NCI-H1694 treated with DMSO at 0.1 percent for 48 hours (cell line): ENCODE measurements at places on chromosomes 1 and 21.

DNA sequence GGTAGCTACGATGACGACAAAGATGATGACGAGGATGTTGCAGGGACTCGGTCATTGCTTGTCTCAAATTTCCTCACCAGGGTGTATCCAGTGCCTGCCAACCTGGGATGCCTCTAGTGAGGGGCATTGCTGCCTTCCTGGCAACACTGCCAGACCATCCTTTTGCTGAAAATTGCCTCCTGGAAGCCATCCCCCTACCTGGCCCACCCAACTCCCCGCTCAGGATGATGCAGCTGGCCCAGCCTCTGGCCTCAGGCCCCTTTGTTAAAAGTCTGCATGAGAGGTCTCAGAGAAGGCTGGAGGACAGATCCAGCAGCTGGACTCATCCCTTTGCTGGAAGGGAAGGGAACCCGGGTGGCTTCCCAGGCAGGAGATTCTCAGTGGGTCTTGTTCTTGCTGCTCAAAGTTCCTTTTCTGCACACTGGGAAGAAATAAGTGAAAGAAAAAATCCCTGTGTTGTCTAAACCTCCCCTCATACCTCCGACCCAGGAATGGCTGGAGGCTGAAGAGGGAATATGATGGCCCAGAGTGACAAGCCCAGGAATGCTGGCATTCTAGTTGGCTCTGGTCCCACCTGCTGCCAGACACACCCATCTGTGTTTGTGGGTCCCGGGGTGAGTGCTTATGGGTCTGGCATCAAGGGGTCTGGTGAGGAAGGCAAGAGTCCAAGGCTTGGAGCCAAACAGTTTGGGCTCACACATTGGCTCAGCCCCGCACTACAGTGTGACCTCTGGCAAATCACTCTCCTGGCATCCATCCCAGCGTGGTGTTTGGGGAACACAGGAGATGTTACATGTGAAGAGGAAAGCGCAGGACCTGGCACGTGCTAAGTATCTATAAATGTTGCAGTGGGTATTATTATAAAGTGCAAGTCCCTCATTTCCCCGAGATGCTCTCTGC, 6.7 kb upstream of the FNDC5 start:
- peak; percentile 34 for DNase-seq

- DNase-seq = no peak
Measured at GRCh38 chr1:70495370-70495769, 84.3 kb downstream of the CTH start.

GRCh38 chr1:27299385-27300271, 22.3 kb upstream of the TMEM222 start:
- DNase-seq = no peak

GRCh38 chr1:220239966-220240365, 32.3 kb downstream of the RAB3GAP2 start:
- DNase-seq = no peak

- no peak for DNase-seq
Measured at GRCh38 chr1:189269011-189269410, 1208.7 kb downstream of the BRINP3 start.

DNA sequence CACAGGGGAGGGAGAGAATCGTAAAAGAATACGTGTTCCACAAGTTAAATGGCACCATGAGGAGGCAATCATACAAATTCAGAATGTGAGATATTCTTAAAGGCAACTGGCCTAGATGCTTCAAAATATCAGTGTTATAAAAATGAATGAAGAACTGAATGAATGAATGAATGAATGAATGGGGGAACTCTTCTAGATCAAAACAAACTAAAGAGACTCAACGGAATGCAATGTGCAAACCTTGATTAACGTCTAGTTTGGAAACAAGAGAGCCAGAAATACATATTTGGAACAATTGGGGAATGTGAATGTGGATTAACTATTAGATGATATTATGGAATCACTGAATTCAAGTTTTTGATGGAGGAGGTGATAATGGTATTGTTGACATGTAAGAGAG, 16.8 kb downstream of the CFAP45 start:
- no peak for DNase-seq

- DNase-seq = no peak
Measured at GRCh38 chr1:226985239-226985838, 45.2 kb downstream of the COQ8A start.

GRCh38 chr1:201180141-201180540, 10.5 kb upstream of the IGFN1 start:
- DNase-seq = no peak

- no peak for DNase-seq
Measured at GRCh38 chr21:40517646-40518045, 329.3 kb downstream of the DSCAM start.

DNA sequence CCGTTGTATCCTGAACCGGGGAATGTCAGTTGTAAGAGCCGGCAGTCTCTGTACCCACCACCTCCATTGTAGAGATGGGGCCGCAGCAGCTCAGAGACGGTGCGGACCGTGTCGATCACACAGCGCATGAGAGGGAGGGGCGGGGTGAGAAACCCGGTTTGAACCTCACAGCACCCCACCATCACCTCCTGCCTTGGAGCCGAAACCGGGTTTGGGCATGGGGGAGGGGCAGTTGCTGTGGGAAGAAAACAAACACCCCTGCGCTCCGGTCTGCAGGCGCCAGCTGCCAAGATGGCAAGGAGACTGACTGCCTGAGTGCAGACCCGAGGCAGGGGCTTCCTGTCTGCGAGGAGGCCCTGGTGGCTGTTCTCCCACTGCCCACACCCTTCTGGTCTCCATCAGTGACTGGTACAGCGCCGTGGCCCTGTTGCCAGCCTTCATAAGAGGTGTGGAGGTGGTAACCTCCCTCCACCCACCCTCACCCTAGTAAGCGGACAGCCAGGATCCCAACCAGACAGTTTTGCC, 69.2 kb upstream of the SSBP3 start:
- peak; percentile 58 for DNase-seq

- DNase-seq = no peak
Measured at GRCh38 chr1:101278845-101279244, 42.0 kb downstream of the S1PR1 start.

- no peak for DNase-seq
Measured at GRCh38 chr1:35863881-35864625, 19.0 kb upstream of the AGO1 start.

DNA sequence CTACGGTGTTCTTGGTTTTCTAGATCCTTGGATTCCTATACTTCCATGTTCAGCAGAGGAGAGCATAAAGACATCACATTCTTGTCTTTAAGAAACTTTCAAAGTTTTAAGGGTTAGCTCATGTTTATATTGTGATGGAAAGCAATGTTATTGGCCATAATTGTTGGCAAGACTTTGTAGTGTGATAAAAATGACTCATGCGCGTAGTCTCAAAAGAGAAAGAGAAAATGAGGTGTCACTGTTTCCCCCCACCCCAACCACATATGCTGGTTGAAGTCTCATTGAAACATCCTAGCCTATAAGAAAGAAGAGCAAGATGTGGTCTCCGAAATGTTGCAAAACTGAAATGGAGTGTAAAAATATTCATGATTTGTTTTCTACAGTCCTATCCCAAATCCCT, 348.8 kb downstream of the PTBP2 start:
- no peak for DNase-seq

DNA sequence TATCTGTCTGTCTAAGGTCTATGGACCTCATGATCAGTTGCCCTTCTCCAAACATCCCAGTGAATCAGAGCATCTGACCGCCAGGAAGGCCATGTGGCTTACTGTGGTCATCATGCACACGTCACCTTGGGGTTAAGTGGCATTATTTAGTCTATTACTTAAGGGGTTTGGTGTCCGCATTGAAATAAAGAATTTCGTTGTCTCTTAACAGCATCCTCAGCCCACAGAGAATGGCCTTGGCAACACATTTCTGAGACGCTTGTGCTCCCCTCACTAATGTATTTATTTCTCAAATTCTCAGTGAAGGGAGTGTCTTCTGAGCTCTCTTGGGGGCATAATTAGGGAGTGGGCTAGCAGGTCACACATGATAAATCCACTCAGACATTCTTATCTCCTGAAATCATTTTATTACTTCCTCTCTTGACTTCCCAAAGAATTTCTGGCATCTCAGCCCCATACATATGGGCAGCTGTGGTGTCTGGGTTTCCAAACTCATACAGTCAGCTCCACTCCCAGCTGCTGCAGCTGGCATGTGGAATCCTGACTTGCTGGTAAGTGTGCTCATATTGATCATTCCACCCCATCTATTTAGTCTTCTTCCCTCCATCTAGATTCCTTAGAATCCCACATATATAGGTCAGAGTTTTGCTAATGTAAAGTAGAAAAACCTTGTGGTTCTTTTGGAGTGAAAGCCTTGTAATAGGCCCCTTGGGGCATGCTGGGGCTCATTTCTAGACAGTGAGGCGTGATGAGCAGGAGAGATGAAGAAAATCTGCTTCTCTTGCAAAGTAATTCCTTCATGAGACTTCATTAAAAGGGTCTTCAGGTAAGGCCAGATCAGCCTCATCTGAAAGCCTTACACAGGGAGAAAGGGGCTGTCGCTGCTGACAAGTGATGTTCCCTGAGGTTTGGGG, 110.5 kb downstream of the HHAT start:
- no peak for DNase-seq

GRCh38 chr1:9767964-9768668, 55.6 kb downstream of the CLSTN1 start:
- no peak for DNase-seq

DNA sequence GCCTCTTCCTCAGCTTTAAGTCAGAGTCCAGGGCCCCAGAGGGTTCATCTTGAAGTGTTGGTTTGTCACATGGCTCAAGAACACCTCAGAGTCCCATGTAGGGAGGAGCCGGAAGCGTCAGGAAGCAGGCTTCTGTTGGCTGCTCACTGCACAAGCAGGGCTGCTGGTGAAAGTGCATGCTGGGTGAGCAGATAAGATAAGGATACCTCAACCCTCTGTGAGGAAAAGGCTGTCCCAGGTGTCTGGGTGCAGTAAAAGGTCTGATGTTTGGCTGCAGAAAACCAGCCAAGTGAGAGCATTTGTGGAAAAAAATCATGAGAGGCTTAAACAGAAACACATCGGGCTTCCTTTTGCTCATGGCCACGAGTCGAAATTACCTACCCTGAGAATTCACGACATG, 6.2 kb upstream of the TEX35 start:
- DNase-seq = no peak

DNA sequence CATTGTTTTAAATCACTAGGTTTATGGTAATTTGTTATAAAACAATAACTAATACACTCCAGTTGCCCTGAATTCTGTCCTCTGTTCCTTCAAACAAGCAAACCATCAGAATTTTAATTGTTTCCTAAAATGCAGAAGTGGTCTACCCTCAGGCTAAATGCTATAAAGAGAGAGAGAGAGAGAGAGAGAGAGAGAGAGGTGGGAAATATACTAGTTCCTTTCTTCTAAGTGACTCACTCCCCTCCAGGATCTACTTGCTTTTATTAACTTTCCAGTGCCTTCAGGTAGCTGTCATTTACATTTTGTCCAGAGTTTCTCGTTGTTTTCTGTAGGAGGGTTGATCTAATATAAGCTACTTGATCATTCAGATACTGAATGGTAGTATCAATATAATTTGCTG, 26.4 kb downstream of the LRRC53 start:
- no peak for DNase-seq

GRCh38 chr1:38361566-38361965, 315.0 kb upstream of the POU3F1 start:
- DNase-seq = no peak

DNA sequence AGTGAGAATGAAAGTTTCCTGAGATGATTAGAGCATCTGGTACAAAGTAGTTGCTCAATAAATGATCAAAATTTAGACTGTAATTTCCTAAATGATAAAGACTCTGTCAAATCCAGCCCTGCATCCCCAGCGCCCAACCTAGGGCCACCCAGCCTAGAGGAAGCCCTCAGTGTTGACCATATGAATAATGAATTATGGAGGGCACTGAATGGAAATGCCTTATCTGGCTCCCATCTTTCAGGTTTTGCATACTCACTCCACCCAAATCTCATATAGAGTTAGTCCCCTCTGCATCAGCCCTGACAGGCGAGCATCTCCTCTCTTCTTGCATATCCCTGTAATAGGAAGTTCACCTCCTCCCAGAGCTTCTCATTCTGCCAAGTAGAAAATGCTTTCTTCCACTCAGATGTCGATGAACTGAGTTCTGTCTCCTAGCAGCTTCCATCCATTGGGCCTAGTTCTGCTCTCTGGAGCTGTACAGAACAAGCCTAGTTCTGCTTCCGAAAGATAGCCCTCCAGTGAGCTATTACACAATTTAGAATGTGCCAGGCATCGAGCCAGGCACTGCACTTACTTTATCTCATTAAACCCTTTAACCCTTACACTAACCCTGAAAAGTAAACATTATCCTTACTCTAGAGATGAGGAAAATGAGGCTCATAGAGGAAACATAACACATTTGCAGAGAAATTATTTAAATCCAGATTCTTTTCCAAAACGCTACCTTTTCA, 20.9 kb downstream of the COA7 start:
- DNase-seq = no peak

DNA sequence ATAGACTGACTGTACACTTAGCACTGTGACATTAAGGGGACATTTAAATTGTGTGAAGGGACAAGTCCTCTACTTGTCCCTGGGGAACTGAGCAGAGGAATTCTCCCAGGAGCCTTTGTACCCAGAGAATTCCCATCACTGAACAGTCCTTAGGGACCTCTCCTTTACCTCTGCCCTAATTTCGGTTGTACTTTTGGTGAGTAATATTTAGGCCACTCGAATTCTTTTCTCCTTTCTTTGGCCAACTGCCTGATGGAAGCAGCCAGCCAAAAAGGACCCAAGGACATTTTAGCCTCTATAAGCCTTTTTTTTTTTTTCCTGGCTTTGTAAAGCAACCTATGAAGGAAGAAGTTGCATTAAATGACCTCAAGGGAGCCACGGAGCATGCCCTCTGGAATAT, 71.5 kb downstream of the NR5A2 start:
- no peak for DNase-seq

- DNase-seq = no peak
Measured at GRCh38 chr21:29125191-29125590, 5.3 kb upstream of the MAP3K7CL start.

GRCh38 chr21:15947677-15948076, 217.9 kb downstream of the USP25 start:
- DNase-seq = no peak

GRCh38 chr1:159700312-159700711, 14.1 kb downstream of the CRP start:
- no peak for DNase-seq

GRCh38 chr1:224173523-224173922, 9.5 kb upstream of the DEGS1 start:
- DNase-seq = no peak

GRCh38 chr1:21861602-21862429, 49.8 kb downstream of the LDLRAD2 start:
- no peak for DNase-seq

DNA sequence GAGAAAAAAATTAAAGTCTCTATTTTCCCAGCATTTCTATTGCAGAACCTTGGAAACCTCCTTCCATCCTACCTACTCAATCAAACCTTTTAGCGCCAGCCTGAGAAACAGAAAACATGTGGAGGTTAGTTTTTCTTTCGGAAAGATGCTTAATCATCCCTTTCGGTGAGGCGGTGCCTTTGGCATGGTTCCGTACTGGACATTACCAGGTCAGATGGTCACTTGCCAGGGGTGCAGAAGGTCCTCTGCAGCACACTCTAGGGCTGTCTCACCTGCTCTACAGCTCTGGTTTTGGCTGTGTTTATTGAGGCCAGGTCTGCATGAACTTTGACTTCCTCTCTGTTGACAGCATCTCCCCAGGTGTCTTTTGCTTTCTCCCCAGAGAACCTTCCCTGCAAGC, 121.5 kb downstream of the PLD5 start:
- no peak for DNase-seq

GRCh38 chr1:194069831-194070218, 883.4 kb upstream of the B3GALT2 start:
- DNase-seq = no peak

- DNase-seq = peak; percentile 78
Measured at GRCh38 chr1:176897350-176898236, 266.9 kb downstream of the ASTN1 start.
